Activated naive CD4-positive, alpha-beta T cell treated with anti-CD3 and anti-CD28 coated beads, Interleukin-2, amount 50 U/mL, for 72 hours (primary cell): ENCODE measurements at places on chromosomes 5 and 9. TPM values are rescaled to one million over a fixed set of nuclear protein-coding genes. Genes with fewer than 3 reads are reported as not detected.

DNA sequence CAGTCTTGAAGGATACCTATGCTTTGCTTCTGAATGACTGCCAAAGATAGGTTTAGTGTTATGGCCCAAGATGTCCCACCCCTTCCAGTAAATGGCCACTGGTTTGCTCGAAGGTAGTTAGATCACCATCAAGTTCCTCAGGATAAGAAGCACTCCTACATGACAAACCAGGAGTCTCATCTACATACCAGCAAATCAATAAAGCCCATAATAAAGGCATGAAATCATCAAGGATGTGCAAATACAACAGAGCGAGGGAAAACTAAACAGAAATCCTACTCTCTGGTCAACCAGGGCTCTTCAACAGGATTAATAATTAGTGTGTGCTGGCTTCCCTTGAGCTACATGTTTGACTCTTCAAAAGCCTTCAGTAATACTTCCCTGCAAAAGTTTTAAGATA, 141.0 kb downstream of the LHFPL2 start:
- DNase-seq = no peak

DNA sequence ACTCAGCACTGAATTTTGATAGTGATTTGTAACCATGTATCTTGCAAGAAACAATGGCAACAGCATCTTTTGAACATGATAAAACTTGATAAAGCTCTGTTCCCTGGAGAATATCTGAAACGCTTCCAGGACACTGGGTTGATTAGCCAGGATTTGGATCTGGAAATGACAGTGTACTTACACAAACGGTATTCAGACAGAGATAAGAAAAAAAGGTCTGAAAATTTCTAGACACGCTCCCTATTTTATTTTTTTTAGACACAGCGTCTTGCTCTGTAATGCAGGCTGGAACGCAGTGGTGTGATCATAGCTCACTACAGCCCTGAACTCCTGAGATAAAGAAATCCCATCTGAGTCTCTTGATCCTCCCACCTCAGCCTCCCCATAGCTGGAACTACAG, 109.0 kb downstream of the GNAQ start:
- DNase-seq = no peak

DNA sequence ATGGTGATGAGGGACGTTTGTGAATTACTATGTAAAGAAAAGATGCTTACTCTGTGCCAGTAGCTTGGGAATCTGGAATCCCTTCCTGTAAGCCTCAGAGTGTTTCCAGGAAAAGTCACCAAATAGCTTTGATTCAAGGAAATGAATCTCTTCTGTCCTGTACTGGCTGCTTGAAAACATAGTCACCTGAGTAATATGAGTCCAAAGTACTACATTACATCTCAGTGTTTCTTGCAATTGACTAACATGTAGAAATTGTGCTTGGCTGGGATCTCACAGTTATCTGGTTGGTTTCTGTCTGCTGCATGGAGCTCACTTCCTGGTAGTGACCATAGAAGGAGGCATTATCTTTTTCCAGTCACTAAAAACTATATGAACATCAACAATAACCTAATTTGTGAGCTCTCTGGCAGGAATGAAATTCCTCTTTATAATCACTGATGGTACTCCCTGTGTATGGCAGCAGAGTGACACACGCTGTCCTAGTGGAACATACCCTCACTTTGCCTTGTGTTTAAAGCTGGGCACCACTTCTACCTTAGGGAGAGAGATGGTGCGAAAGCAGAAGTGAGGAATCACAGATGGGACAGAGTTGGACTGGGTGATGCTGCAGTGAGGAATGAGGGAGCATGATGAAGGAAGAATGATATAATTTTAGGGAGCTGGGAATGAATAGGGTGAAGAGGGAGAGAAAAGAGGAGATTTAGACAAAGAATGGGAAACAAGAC, 568.5 kb downstream of the RAB3C start:
- no peak for DNase-seq

- peak; percentile 45 for DNase-seq
Measured at GRCh38 chr5:683551-684481, 9.3 kb downstream of the TPPP start.

GRCh38 chr5:138077064-138077696, 6.7 kb upstream of the WNT8A start:
- no peak for DNase-seq

GRCh38 chr5:171849585-171850323, 64.1 kb downstream of the SMIM23 start:
- no peak for DNase-seq

- DNase-seq = no peak
Measured at GRCh38 chr5:162703914-162704313, 636.3 kb downstream of the GABRG2 start.

- DNase-seq = no peak
Measured at GRCh38 chr9:5543875-5544702, 33.8 kb downstream of the PDCD1LG2 start.

Gene DNAI1
- 0.61 TPM for total RNA-seq

Gene SLIT3
- 1.9 TPM for total RNA-seq

Gene GRIA1
- not detected for total RNA-seq

Gene FAM193B
- 108 TPM for total RNA-seq

Gene TMEM252
- not detected for total RNA-seq
